ENCODE measurements at places on chromosomes 3 and 15.

DNA sequence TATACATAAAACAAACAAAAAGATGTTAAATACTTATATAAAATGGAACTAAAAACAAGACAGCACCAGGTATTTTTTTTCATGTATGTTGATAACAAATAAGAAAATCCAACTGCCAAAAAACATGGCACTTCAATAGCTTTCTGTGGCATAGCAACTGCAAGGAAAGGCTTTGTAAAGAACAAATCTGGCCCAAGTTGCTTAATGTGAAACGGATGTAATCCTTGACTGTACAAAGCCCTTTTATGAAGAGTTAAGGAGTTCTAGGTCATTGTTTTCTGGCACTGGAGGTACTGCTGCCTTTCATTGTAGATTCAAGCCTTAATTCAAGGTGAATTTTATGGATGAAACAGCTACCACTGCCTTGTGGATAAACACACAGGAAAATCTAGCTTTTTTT lies 68.8 kb upstream of the SLC12A8 start:
- no peak for DNase-seq

DNA sequence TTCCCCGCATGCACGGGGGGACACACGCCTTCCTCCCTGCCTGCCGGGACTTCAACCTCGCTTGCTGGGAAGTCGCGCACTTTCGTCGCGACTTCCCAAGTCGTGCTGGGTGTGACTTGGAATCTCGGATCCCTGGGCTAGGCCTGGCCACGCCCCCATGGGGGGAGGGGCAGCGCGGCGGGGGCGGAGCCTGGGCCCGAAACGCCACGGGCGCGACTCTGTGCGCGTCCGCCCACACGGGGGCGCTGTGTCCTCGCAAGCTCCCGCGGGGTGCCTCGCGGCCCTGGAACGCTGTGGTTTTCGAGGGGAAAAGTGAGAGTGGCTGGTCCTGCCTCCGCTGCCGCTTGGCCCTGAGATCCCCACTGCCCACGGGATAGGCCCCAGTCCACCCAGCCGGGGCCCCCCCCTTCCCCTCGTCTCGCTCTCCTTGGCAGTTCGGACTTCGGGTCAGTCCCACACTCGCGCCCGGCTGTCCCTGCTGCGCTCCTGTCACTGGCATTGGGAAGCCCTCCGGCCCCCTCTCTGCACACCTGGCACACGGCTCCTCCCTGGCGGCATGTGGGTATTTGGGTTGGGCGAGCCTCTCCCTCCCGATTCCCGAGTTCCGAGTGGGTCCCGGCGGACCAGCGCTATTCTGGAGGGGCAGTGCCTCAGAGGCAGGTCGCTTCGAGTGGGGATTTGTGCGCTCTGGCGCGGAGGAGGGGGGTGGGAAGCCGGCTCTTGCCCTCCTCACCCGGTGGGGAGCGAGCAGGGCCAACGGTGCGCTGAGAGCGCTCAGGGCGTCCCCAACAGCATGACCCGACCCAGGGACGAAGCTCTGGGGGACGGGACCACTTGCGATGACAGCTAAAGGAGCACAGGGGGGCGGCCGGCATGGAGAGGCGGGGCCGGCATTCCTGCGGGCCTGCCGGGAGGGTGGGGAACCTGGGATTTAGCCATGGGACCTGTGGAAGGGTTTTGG lies 23.6 kb downstream of the SEC61A1 start:
- peak; percentile 78 for DNase-seq

- no peak for DNase-seq
Measured at GRCh38 chr3:78974181-78974790, 793.5 kb downstream of the ROBO1 start.

- DNase-seq = no peak
Measured at GRCh38 chr3:110974902-110975301, 96.7 kb upstream of the NECTIN3 start.

- DNase-seq = no peak
Measured at GRCh38 chr3:197371591-197372046, 73.2 kb upstream of the DLG1 start.

DNA sequence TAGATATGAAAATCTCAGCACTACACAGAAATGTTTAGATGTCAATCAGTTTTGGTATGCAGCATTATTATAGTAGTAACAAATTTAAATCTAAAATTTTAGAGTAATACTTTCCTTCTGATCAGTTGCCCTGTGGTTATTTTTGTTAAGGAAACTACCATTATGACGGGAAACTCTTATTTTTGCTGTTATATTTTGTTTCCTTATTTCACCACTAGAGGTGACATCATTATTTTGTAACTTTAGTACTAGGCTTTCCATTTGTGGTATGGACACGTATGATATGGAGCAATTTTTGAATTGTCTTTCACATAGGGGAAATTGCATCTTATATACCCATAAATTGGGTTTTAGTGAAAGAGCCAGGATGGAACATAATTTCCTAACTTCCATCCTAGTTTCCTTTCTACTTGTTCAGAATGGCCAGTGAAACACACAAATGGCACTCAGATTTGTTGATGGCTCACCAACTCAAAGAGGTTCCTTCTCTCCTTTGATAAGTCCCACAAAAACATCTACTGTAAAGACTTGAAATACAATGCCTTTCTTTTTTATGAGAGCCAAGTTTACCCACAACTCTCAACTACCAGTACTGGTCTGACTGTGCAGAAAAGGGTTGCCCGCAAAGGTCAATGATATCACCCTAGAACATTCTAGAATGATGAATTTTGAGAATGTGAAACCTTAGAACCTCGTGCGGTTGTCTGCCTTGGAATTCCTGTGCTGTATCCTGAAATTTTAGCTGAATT lies 19.4 kb upstream of the PPP4R2 start:
- no peak for DNase-seq

- DNase-seq = peak; percentile 58
Measured at GRCh38 chr3:175193815-175194518, 334.8 kb downstream of the NAALADL2 start.
